ENCODE measurements at places on chromosomes 4 and X.
A peak's percentile ranks its signal among the peaks of the same experiment; 100 is the strongest.

DNA sequence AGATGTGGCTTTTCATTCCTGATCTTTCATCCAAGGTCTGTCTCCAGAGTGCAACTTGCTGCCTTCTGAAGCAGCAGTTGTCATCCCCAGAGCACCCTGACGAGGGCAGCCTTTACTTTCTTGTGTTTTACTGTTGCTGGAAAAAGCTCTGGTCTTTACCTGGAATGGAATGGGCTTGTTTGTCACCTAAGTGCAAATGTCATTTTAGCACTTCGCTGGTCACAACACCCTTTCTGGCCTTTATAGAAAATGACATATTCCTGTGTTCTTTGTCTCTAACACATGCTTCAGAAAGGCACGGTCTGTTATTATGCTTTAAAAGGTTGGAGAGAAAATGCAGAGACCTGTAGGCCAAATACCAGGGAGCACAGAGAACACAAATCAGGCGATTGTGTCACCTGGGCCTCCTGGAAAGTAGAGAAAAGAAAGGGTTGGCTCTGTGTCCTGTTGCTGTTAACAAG is 332.7 kb upstream of the IGFBP7 start:
- no peak for DNase-seq

GRCh38 chrX:128698573-128699181 is 646.5 kb upstream of the ACTRT1 start:
- no peak for DNase-seq

DNA sequence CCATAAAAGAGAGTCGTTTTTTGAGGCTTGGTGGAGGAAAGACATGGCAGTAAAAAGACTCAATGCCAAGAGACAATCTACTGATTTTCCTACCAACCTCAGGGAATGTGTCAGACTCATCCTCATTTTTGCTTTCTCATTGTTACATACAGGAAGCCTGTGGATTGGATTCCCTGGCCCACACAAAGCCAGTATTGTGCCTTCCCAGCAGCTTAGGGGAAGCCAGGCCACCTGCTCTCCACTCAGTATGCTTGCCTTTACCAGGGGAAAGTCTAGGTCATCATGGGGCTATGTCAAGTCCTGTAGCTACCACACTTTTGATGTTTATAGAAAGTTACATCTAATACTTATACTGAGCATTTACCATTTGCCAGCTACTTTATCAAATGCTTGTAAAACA is 11.0 kb downstream of the BMX start:
- no peak for DNase-seq

- no peak for DNase-seq
These were observed 218.9 kb downstream of the NAP1L3 start for GRCh38 chrX:93454509-93454908.

GRCh38 chr4:183832776-183833450 is 72.2 kb upstream of the STOX2 start:
- DNase-seq = no peak

GRCh38 chr4:95898226-95898625 is 58.3 kb downstream of the PDHA2 start:
- DNase-seq = no peak

DNA sequence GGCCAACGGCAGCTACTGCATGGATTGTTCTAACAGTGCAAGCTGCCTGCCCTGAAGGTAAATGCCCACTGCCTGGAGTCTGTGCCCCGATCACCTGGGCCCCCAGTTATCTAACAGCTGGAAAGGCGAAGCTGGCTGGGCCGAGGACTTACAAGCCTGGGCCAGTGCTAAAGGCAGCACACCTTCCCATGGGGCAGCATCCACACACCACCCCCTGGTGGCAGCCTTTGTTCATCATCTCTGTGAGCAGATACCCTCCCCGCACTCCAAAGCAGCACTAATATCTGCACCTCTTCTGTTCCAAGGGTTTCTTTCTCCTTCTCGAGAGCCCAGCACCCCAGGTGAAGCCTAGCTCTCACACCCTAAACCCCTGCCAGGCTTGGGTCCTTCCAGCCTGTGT is 7.6 kb downstream of the SLC2A9 start:
- DNase-seq = peak; percentile 35

Data from stimulated activated CD4-positive, alpha-beta T cell treated with anti-CD3 and anti-CD28 coated beads, Interleukin-2, amount 100 ng/mL, for 48 hours (primary cell).